ENCODE measurements at places on chromosomes 1 and 21.

DNA sequence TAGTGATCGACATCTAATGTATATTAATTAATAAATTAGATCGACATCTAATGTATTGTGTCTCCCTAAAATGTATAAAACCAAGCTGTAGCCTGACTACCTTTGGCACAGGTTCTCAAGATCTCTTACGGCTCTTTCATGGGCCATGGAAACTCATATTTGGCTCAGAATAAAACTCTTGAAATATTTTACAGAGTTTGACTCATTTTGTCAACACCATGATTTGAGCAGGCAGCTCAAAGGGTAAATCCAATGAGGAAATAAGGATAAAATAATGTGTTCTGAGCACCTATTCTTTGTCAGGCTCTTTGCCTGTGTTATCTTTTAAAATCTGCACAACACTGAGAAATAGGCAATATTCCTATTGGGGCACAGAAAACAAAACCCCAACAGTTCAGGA lies 223.4 kb upstream of the DUSP10 start:
- no peak for DNase-seq

GRCh38 chr1:230808281-230808872 lies 59.9 kb downstream of the C1orf198 start:
- DNase-seq: no peak

GRCh38 chr1:182716740-182717720 lies 32.6 kb upstream of the RGS8 start:
- DNase-seq: no peak

DNA sequence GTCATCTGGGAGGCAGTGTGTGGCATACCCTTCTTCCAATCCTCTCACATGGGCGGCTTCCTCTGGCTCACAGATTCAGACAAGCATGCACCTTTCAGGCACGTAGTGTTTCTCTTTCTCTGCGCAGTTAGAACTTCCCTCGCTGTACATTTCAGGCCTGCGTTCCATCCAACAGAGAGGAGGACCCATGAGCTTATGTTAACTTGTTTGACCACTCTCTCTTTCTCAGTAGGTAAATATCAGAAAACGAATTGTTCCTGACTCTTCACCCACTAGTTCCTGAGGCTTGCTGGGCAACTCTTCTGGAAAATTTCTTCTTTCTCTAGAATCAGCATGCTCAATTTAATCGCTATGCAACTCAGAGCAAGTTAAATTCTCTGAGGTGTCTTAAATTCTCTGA lies 85.5 kb downstream of the DDX20 start:
- DNase-seq: no peak

DNA sequence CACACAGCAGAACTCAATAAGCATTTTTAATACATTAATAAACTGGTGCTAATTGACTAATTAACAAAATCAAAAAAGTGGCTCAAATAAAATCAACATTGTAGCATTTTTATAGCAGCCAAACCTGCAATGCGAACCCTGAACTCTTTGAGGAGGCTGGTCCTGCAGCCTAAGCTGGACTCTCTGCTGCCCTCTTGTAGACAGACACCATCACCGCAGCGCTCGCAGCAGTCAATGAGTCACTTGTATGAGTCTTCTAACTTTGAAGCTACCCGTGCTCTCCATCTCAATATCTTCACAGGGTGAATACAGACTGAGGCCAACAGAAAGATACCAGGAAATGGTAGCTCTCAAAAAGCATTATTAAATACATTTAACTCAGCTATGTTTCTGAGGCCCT lies 9.7 kb upstream of the KRTAP7-1 start:
- no peak for DNase-seq

DNA sequence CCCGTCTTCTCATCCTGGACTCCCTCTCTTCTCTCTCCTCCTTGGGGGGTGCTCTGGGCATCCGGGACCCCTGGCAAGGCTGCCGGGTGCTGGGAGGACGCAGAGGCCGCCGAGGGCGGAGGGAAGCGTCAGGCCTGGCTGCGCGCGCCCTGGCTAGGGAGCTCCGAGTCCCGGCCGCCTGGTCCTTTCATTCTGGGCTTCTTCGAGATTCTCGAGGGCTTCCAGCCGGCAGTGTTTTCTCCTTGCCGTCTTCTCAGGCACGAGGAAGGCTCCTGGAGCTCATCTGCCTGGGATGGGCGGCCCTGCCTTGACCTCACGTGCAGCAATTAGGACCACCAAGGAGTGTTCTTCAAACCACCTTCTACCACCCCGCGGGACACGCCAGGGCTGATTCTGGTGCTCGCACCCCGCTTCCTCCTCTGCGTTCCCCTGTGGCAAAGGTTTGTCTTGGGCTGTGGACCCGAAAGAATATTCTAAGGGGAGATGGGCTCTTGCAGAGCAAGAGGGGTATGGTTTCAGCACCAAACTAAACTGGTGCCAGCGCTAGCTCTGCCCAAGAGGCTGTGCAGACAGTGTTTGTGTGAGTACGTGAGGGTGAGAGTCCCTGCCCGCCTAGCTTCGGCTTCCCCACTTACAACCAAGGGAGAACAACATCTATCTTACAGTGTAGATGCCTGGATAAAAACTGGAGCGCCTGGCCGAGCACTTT lies 36.5 kb downstream of the PIK3CD start:
- no peak for DNase-seq

GRCh38 chr1:3468236-3469103 lies 14.0 kb downstream of the ARHGEF16 start:
- DNase-seq: no peak

DNA sequence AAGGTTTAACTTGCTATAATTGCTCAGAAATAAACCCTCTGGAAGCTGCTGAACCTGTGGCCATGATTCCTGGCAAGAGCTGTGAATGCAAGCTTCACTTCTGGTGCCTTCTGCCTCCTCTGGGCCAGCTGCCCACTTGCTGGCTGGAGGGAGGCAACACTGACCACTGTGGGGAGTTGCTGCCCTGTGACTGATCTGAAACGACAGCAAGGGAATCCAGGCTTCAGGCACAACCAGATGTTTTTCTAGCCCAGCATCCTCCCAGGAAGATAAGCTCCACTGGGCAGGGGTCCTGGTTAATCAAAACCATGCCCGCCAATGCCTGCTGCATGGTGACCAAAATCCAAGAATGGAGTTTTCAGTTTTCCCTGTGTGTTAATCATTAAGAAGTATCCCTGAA lies 180.0 kb upstream of the HMGB4 start:
- DNase-seq: no peak

DNA sequence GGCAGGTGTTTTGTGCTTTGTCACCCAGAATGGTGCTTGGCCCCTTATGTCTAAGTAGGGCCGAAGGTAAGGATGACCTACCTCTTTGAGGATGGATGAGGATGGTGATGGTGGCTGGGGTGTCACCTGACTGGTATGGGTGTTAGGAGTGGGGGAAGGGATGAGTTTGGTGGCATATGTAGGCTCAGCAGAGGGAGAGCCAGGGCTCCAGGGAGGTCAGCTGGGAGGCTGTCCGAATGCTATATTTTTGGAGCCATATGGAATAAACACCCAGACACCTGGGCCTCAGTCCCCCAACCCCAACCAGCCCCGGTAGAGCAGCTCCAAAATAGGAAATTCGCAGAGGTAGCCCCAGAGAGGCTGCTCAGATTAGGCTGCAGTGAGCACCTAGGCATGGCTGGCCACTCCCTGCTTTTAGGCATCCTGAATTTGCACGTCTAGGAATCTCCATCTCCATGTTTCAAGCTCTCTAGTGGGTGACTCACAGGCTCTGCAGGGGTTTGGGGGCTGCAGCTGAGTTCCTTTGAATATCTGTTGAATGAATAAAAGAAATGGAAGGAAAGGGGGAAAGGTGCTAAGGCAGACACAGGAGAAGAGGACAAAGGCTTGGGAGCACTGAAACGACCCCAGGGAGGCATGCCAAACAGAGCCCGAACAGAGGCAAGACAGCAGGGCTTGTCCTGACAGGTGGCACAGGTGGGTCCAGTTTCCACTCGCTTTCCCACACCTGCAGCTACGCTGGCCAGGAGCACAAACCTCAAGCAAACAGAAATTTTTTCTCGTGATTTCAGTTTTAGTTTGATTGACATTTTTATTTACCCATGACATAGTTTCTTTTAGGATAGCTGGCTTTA lies 135.3 kb upstream of the EDN2 start:
- DNase-seq: no peak

DNA sequence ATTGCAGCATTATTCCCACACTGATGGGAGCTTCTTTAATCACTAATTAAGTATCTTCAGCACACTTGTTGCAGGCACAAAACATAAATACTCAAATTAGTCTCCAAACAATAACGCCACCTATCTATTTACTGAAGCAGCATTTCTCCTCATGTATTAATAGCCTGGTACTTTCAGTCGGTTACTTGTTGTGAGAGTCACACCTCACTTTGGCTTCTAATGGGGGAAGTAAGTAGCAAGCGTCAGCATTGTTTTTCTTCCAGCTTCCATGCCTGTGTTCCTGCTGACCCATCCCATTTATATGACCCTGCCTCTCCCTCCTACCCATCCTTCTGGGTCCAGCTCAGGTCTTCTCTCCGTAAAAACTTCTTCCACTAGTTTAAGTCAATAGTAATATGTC lies 31.9 kb upstream of the DENND1B start:
- no peak for DNase-seq

DNA sequence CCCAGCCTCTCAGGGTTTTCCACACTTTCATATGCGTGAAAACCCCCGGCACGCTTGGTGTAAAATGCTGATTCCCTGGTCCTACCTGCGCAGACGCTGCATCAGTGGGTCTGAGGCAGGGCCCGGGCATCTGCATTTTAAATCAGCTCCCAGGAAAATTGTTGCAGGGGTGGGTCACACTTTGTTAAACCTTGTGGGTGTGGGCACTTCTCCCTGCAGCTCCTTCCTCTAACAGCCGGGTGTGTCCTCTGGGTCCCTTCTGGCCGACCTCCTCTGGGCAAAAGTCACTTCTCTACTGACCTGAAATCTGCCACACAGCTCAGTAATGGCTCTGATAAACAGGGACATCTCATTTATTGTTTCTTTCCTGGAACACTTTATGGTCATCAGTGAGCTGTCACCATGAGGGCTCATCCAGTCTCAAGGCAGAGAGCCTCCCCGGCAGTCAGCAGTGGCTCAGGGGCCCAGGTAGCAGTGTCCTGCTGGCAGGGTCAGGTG lies 52.8 kb upstream of the TMPRSS2 start:
- no peak for DNase-seq

DNA sequence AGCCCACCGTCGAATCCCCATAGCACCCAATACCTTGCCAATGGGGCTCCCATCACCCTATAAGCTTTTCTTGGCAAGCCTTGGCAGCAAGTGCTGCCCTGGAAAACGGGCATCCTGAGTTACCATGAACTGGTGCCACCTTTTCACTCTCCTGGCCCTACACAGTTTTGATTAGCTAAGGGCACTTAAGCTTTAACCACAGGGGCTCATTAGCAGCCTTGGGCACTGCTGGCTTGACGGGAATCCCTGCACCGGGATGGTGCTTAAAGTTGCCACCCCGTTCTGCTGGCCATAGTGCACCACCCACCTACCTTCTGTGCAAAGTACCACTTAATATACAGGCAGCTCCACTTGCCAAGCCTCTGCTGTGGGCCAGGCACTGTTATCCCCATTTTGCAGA lies 13.7 kb downstream of the PARS2 start:
- DNase-seq: no peak

DNA sequence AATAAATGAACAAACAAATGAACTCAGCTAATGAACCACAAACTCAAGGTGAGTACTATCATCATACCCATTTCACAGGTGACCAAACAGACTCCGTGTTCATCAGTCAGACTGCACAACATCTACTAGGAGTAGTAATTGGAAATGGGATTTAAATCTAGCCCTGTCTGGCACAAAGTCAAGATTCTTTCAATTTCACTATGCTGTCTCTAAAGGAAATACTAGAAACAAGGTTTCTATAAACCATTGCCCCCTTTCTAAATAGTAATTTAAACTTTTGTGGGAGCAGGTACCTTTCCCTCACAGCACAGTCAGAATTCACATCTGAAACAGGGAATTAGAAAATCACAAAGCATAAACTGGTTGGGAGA lies 160.3 kb downstream of the TGFBR3 start:
- no peak for DNase-seq

DNA sequence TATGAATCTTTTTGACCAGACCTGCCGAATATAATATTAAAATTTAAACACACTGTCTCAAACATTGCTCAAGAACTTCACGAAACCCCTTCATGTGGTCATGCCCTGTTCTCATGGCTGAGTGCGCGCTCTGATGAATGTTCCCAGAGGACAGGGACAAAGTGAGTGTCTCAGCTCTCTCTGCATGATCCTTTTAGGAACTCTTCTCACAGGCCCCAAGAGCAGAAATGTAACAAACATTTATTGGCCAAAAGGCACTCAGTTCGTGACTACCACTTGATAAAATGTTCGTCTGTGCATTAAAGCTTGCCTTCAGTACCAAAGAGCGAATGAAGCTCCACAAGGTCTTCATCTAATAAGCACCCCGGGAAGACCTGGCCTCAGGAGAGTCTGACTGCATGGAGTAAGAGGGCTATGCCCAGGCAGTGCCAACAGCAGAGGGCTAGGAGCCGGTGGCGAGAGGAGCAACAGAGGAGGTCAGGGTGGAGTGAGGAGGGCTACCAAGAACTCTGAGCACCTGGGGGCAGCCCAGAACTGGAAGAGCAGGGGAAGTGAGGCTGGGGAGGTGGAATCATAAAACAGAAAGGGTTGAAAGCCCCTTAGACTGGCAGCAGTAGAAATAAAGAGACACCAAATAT lies 171.1 kb downstream of the RHOU start:
- DNase-seq: no peak

- DNase-seq: no peak
Measured at GRCh38 chr1:112533029-112533428, 24.3 kb downstream of the WNT2B start.

GRCh38 chr1:81978945-81979344 lies 178.2 kb downstream of the ADGRL2 start:
- DNase-seq: no peak

GRCh38 chr1:232096751-232097150 lies 470.2 kb downstream of the DISC1 start:
- DNase-seq: no peak

DNA sequence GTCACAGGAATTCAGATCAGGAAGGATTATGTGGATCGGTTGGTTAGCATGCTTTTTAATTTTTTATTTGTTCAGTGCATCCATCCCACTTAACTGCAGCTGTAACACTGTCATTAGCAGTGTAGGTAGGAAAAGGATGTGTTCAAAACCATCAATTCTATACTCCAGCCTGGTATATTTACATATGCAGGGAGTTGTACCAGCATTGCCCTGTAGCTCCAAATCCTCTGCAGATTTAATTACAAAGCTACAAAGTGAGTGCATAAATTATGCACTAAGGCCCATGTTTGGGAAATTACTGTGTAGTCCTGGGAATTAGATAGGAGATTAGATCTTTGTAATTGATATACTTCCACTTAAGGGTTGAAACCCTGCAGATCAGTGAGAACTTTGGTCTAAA lies 15.9 kb upstream of the OSBPL9 start:
- DNase-seq: no peak

GRCh38 chr1:211535346-211535745 lies 43.4 kb upstream of the RD3 start:
- no peak for DNase-seq

GRCh38 chr1:159949123-159949522 lies 3.7 kb upstream of the IGSF9 start:
- DNase-seq: no peak

- DNase-seq: no peak
Measured at GRCh38 chr1:8477166-8477982, 159.5 kb downstream of the SLC45A1 start.

GRCh38 chr1:22784737-22785136 lies 74.1 kb downstream of the EPHB2 start:
- DNase-seq: no peak

- no peak for DNase-seq
Measured at GRCh38 chr1:34005309-34005708, 141.4 kb downstream of the HMGB4 start.

- DNase-seq: no peak
Measured at GRCh38 chr1:228666686-228667623, 68.3 kb upstream of the RHOU start.

- DNase-seq: no peak
Measured at GRCh38 chr21:39016740-39017315, 166.4 kb downstream of the PSMG1 start.

Measured in NCI-H187 (cell line).